Right lobe of liver (tissue), 6 donors: ENCODE measurements at places on chromosomes 6 and 20. TPM values are rescaled to one million over a fixed set of nuclear protein-coding genes. Genes with fewer than 3 reads are reported as not detected.

- DNase-seq, result no peak
These were observed 35.1 kb upstream of the DUSP22 start for GRCh38 chr6:257031-257725.

- DNase-seq, result no peak
These were observed 87.3 kb upstream of the SLC22A16 start for GRCh38 chr6:110563711-110564110.

DNA sequence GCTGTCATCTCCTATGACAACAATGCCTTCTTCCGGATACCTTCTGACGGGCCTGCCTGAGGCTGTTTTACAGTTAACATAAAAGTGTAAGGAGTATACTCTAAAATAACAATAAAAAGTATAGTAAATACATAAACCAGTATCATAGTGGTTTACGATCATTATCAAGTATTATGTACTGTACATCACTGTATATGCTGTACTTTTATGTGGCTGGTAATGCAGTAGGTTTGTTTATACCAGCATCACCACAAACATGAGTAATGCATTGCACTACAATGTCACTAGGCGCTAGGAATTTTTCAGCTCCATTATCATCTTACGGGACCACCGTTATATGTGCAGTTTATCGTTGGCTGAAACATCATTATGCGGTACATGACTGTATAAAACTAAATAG, 76.5 kb downstream of the VEGFA start:
- no peak for DNase-seq

PPP1R3G gene
- total RNA-seq, result 0.63 TPM

DNA sequence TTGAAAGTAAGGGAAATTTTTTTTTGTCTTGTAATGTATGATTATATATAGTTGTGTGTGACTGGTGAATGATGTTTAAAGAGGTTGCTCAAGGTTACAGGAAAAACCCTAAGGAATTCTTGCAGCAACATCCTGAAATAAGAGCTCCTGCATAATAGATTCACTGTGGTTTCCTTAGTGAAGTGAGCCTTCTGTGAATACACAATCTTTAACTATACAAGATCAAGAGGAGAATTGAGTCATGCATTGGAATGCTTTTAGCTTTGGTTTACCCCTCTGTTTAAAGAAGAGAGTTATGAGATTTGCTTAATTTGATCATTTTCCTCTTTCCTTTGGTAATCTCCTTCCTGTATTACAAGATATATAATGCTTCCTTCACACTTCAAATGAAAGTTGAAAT, 141.6 kb upstream of the EYA4 start:
- no peak for DNase-seq

SAPCD1 gene
- total RNA-seq, result 0.90 TPM

- no peak for DNase-seq
These were observed 192.3 kb upstream of the THBS2 start for GRCh38 chr6:169445661-169446581.
